Dermis blood vessel endothelial cell (primary cell): ENCODE measurements at places on chromosomes 11 and 22.
A peak's percentile ranks its signal among the peaks of the same experiment; 100 is the strongest.

- no peak for DNase-seq
Observed at GRCh38 chr11:2858995-2859698, 26.4 kb downstream of the CDKN1C start.

- DNase-seq = peak; percentile 20
Observed at GRCh38 chr11:8080674-8081590, at the start of gene TUB. TUB (plus strand) TSS chr11:8081211; CDS start chr11:8081511, 300 bp downstream.

DNA sequence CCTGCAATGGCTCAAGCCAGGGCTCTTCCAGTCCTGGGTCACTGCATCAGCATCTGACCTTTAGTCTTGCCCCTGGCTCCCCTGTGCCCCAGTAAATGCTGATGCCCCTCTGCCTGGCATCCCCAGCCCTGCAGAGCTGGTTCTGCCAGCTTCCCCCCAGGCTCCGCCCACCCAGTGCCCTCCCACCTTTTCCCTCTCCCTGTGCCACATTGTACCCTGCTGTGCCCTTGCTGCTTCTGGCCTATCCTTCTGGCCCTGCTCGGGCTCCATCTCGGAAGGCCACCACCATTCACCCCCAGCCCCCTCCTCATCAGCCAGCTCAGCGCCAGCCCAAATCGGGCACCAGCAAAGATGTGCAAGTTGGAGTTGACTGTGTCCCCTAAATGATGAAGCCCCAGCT, 7.4 kb downstream of the CAPN5 start:
- no peak for DNase-seq

DNA sequence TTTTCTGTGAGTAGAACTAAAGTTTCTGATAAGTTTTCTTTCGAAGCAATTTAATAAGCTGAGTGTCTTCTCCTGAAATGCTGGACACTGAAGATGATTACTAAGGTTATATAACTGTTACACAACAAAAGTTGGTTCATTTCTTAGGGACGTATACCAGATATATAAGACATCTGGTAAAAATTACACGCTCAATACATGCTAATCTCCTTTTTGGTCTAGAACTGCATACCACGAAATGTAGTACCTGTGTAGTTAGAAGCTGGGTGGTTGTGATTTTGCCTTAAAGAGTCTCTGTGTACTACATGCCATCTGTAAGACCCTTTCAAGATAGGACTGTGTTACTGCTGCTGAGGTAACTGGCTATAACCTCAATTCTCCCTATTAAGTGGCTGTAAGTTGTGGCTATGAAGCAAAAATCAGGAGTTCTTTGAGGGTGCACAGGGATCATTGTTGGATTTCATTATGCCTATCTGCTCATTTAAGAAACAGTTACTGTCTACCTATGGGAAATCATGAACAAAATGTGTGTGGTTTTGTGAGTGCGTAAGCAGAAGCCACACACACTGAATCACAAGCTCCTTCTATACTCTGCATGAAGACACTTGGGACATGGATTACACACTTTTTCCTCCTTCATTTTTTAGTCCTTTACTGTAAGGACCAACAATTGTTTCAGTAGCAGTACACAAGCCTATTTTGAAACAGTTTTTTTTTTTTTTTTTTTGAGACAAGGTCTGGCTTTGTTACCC, 195.9 kb downstream of the SWAP70 start:
- no peak for DNase-seq

- peak; percentile 59 for DNase-seq
Observed at GRCh38 chr22:19448076-19448607, 631 bp upstream of the C22orf39 start.

GRCh38 chr11:14364322-14364721, 5.3 kb upstream of the RRAS2 start:
- DNase-seq = no peak
